ENCODE measurements at places on chromosomes 3 and 15. TPM values are rescaled to one million over a fixed set of nuclear protein-coding genes. Genes with fewer than 3 reads are reported as not detected.
A peak's percentile ranks its signal among the peaks of the same experiment; 100 is the strongest.

Gene RASGRP1
- 1.2 TPM for polyA plus RNA-seq

Gene SH2D7
- polyA plus RNA-seq, result 0.04 TPM

Gene STRIT1
- polyA plus RNA-seq, result not detected

DNA sequence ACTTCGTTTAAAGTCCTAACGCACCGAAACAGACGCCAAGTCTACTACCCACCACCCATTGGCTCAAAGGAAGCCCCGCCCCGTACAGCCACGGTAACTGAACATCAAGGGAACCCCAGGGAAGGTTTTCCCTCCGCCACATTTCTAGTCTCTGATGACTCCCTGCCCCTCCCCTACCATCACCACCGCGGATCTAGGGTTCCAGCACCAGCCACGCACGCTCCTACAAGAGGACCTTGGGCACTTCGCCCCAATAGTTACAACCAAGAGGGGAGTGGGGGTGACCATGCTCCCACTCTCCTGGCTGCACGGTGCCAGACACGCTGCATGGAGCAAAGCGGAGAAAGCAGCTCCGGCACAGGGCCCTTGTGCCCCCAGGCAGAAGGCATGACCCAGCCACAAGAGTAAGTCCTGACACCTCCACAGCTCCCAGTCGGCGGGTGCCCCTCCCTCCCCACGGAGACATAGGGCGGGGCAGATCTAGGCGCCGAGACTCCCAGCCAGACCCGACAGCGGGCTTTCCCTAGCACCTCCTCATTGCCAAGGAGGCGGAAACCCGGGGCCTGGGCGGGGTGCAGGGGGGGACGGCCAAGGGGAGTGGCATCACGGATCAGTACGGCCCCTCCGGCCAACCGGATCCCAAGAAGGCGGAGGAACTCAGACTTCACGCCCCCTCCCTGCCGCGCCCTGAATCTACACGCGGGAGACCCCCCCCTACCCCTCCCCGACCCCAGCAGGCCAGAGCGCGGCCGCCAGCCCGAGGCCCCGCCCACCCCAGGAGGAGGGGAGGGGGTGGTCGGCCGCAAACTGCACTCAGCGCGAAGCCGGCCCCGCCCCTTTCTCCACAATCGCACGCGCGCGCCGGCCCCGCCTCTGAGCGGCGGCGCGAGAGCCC lies 936 bp downstream of the SIN3A start:
- DNase-seq, result peak; percentile 94

Gene CFAP91
- not detected for polyA plus RNA-seq

DNA sequence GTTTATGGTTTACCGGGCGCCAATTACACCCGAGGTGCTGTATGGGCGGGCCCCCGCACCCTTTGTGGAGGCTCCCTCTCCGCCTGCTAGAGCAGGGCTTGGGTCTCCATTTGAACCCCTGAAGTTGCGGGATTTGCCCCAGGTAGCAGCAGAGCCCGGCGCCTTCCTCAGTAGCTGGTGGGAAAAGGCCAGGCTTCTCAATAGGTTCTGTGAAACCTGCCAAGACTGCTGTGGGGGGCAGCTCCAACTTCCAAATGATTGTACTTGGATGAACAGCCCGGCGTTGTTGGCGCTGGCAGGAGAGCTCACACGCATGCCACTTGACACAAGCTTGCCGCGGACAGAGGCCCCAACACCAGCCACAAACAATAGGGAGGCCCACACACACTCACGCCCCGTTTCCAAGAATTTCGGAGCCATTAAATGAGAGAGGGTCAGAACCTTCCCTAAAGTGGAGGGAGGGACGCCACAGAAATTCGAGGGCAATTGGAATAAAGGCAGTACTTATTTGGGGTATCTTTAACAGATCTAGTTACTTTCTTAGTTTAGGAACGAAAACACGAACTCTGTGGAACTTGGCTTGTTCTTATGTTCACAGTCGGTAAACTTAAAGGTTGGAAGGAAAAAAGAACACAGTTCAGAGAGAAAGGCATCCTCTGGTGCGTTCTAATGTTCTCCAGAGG lies 1.4 kb downstream of the EPHB3 start:
- no peak for DNase-seq

- DNase-seq, result no peak
Measured at GRCh38 chr3:55174747-55175146, 246.9 kb upstream of the LRTM1 start.

Gene DAZL
- polyA plus RNA-seq, result not detected

GRCh38 chr3:95797081-95797480 lies 1017.3 kb upstream of the EPHA6 start:
- no peak for DNase-seq

Gene GOLGA8T
- not detected for polyA plus RNA-seq

DNA sequence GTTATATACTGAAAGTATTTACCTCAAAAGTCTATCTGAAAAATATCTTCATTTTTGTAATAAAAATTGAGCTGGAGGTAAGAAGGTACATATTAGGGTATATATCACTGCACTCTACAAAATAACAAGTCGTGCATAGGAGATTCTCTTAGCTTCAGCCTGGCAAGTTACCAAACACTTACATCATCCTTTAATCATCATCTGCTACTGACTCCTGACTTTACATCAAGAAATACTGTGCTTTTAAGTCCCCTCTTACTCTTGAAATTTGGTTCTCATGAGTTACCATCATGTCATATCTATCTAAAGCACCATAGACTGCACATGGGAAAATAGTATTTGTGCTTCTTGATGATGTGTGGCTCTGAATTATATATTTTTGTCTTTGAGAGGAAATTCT lies 50.8 kb downstream of the LYSMD4 start:
- peak; percentile 69 for DNase-seq

GRCh38 chr3:14857506-14857905 lies 38.7 kb downstream of the FGD5 start:
- no peak for DNase-seq

DNA sequence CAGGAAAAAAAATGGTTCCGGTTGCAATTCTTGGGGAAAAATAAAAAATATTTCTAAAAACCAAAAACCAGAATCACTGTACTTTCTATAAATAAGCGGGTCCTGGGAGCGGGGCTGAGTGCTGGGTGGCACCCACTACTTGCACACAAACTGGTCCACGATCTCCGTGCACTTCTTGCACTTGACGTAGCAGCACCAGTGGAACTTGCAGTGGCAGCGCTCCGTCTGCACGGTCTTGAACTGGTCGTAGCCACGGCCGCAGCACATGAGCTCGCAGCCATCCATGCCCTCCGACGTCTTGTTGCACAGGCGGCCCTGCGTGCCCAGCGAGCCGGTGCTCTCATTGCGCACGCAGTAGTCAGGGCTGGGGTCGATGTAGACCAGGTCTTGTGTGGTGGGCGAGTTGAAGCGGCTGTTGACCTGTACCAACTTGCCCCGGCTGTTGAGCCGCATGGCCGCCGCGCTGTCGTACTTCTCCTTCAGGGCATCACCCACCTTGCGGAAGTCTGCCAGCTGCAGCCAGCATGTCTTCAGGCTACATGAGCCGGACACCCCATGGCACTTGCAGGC lies 17.1 kb downstream of the WNT5A start:
- DNase-seq, result no peak

Gene GMNC
- polyA plus RNA-seq, result 0.02 TPM

Gene MYEF2
- 7.1 TPM for polyA plus RNA-seq
